ENCODE measurements at places on chromosomes 3 and 15.

GRCh38 chr3:111712294-111713167, 117.4 kb upstream of the ZBED2 start:
- H3K27ac ChIP-seq = no peak overlapping the region
- H3K27me3 ChIP-seq = no peaks in the 10 kb centered on the region
- peaks cover 13% of the 10 kb centered on the region for H3K4me1 ChIP-seq
- H3K4me3 ChIP-seq = no peak overlapping the region
- no peaks in the 10 kb centered on the region for H3K36me3 ChIP-seq
- no peak for DNase-seq

GRCh38 chr3:149342413-149343380, 9.3 kb upstream of the TM4SF18 start:
- H3K27ac ChIP-seq = no peak overlapping the region
- DNase-seq = no peak
- H3K4me3 ChIP-seq = no peak overlapping the region
- H3K36me3 ChIP-seq = no peaks in the 10 kb centered on the region
- no peaks in the 10 kb centered on the region for H3K27me3 ChIP-seq

DNA sequence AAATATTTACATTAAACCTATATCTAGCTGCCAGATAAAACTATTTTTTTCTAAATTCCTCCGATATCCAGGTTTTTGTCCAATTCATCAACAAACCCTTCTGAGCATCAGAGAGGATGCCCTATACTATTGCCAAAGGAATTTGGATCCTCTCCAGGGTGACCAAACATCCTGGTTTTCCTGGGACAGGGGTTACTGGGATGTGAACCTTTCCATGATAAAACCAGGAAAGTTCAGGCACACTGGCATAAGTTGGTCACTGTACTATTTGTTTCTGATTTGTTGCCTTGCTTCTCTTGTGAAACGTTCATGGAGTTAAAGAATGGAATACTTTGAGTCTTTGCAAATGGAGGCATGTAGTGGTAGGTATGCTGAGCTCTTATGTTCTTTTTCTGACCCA, 63.5 kb downstream of the TLNRD1 start:
- H3K27me3 ChIP-seq = no peaks in the 10 kb centered on the region
- peaks cover 16% of the 10 kb centered on the region for H3K4me1 ChIP-seq
- DNase-seq = no peak
- no peaks in the 10 kb centered on the region for H3K36me3 ChIP-seq

DNA sequence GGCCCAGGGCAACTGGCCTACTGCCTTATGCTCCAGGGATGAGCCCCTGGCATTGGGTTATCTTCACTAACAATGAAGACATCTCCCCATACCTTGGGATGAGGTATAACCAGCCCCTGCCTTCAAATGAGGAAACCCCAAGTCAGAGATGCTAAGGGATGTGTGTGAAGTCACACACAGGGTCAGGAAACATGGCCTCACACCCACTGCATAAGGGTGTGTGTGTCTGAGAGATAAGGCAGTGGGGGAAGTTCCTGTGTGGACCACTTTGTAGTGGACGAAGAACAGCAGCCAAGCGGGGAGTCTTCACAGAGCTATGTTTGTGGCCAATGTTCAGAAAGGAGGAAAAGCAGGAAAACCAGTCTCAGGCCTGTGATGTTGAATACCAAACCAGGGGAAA, 10.5 kb downstream of the ELP6 start:
- H3K36me3 ChIP-seq = peaks cover 29% of the 10 kb centered on the region
- DNase-seq = peak; percentile 32
- H3K4me1 ChIP-seq = peaks cover 29% of the 10 kb centered on the region
- H3K27ac ChIP-seq = peak overlapping the region; percentile 89
- peaks cover 1% of the 10 kb centered on the region for H3K27me3 ChIP-seq

DNA sequence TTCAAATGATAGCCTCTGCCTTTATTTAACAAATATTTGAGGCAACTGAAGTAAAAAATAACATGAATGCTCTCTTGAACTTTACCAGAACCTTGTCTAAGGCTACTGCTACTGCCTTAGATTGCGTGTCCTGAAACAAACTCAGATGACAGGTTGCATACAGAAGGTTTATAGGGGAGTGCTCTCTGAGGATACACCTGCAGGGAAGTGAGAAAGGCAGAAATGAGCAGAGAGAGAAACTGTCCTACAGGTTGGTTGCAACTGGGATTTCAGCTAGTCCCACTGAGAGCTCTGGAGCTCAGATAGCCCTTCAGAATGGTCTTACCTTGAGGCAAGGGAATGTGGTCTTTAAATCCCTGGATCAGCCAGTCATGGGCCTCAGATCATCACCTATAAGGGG, 165.5 kb downstream of the IL5RA start:
- H3K27ac ChIP-seq = no peak overlapping the region
- no peaks in the 10 kb centered on the region for H3K4me1 ChIP-seq
- no peak for DNase-seq
- H3K36me3 ChIP-seq = no peaks in the 10 kb centered on the region
- H3K4me3 ChIP-seq = no peak overlapping the region
- H3K27me3 ChIP-seq = peaks cover 1% of the 10 kb centered on the region

- no peak overlapping the region for H3K4me3 ChIP-seq
- no peaks in the 10 kb centered on the region for H3K4me1 ChIP-seq
- peak; percentile 73 for DNase-seq
- H3K36me3 ChIP-seq = no peaks in the 10 kb centered on the region
These were observed 36.8 kb upstream of the KLHL25 start for GRCh38 chr15:85831415-85832113.

DNA sequence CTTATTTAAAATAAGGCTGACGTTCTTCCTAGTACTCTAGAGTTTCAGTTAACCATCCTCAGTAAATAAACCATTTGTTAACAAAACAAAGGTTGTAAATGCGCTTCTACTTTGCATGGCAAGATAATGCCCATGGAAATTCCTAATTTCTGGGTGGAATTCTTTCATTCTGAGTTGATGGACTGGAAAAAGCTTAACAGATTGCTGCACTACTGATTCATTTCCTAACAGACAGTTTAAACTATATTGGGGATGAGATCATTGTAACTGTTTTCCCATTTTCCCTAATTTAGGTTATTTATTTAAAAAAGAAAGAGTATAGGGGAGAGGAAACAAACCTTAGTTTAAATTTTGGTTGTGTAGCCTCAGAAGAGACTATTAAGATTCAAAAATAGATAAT, 342.2 kb downstream of the NLGN1 start:
- H3K4me1 ChIP-seq = peaks cover 11% of the 10 kb centered on the region
- no peak overlapping the region for H3K27ac ChIP-seq
- H3K36me3 ChIP-seq = no peaks in the 10 kb centered on the region
- no peak overlapping the region for H3K4me3 ChIP-seq

DNA sequence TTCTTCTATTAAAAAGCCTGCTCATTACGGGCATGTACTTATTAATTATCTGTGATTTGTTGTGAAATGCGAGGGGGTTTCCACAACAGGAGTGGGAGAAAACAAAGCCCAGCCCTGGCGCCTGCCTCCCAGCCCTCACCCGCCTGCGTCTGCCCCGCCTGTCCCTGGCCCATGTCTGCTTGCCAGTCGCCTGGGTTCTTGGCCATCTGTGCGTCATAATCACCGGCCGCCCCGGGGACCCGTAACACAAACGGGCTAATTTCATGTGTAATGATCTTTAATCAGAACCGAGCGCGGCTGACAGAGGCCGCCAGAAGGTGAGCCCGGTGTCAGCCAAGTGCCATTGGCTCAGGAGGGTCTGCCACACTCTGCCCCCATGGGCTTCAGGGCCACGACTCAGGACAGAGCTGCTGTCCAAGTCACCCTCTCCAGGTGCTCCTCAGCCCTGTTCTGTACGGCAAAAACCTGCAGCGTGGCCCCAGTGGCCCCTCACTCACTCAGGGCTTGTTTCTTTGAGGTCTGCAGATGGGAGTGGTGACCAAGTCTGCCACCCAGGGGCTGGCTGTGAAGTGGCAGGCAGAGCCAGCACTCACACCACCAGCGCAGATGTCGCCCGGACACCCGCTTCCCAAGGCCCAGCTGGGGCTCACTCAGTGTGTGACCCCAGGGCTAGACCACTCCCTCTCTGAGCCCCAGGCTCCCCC, 28.8 kb upstream of the TMEM115 start:
- no peak overlapping the region for H3K4me3 ChIP-seq
- peaks cover 4% of the 10 kb centered on the region for H3K36me3 ChIP-seq
- no peak overlapping the region for H3K27ac ChIP-seq
- DNase-seq = peak; percentile 45
- H3K27me3 ChIP-seq = peaks cover 2% of the 10 kb centered on the region

GRCh38 chr15:65829130-65829764, 37.2 kb upstream of the DENND4A start:
- peaks cover 3% of the 10 kb centered on the region for H3K27me3 ChIP-seq
- no peak overlapping the region for H3K4me3 ChIP-seq
- H3K27ac ChIP-seq = peak overlapping the region; percentile 65
- no peaks in the 10 kb centered on the region for H3K36me3 ChIP-seq
- no peak for DNase-seq

DNA sequence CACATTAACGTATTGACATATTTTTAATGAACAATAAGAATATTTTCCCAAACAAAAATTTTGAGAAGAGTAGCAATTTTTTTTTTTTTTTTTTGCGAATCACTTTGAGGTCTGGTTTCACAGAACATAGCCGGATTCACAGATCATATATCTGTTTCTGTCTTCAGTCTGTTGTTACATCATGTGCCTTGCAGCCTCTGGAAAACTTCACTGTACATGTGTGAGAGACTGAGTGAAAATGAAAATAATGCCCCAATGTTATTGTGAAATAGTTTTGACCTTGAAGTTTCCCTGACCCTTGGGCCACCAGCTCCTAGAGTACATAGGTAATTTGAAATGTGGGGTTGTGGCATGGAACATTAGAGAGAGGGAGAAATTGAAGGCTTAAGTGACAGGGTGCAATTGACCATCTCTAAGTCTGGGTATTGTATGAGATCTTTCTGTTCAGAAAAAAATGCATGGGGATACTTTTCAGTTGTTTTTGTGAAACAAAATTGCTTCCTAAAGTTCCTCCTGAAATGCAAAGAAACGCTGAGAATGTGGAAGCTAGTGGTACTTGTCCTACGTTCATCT, 14.0 kb downstream of the ITPR1 start:
- peaks cover 20% of the 10 kb centered on the region for H3K4me1 ChIP-seq
- peaks cover 5% of the 10 kb centered on the region for H3K36me3 ChIP-seq
- H3K27ac ChIP-seq = no peak overlapping the region
- no peak for DNase-seq
- H3K4me3 ChIP-seq = no peak overlapping the region

DNA sequence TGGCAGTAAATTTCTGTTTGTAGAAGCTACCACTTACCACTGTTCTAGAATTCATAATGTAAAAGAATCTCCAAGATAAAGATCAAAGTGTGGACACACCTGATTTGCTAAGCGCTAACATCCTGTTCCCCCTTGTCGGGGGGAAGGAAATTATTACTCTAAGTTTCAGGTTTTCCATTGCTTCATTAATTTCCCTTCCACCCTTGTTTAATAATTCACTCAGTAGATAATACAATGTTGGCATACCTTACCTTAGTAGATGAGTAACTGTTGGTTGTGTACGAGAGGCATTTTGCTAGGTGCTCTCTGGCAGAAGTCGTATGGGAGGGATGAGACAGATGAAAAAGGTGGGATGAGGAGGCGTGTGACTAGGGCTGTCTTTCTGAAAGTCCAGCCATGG, 641.2 kb upstream of the ARRDC4 start:
- no peak for DNase-seq
- no peaks in the 10 kb centered on the region for H3K36me3 ChIP-seq
- H3K4me3 ChIP-seq = no peak overlapping the region

DNA sequence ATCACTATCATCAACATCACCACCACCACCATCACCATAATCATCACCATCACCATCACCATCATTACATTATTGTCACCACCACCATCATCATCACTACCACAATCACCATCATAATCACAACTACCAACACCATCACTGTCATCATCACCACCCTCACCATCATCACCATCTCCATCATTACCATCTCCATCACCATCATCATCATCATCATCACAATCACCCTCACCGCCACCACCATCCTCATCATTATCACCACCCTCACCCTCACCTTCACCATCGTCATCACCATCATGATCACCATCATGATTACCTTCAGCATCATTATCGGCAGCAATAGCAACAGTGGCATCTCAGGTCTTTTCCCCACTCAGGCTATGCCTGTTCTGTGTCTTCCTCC, 42.9 kb upstream of the ACTC1 start:
- H3K4me3 ChIP-seq = no peak overlapping the region
- no peaks in the 10 kb centered on the region for H3K27me3 ChIP-seq
- no peak overlapping the region for H3K27ac ChIP-seq
- H3K36me3 ChIP-seq = no peaks in the 10 kb centered on the region
- DNase-seq = no peak
- H3K4me1 ChIP-seq = no peaks in the 10 kb centered on the region

- no peak overlapping the region for H3K4me3 ChIP-seq
- no peaks in the 10 kb centered on the region for H3K36me3 ChIP-seq
- H3K4me1 ChIP-seq = peaks cover 14% of the 10 kb centered on the region
- peak; percentile 38 for DNase-seq
These were observed 28.8 kb downstream of the KNG1 start for GRCh38 chr3:186746008-186746407.

- no peak for DNase-seq
- H3K4me1 ChIP-seq = peaks cover 32% of the 10 kb centered on the region
- no peak within 1 kb of the TSS for H3K27ac ChIP-seq
- H3K36me3 ChIP-seq = peaks cover 6% of the 10 kb centered on the region
These were observed at the start of gene ISLR2 for GRCh38 chr15:74130155-74130848. TSS of gene ISLR2 (plus strand) at chr15:74130586. CDS start at chr15:74132755, 2,169 bp downstream.

GRCh38 chr3:128133273-128133883, 9.8 kb upstream of the RUVBL1 start:
- H3K36me3 ChIP-seq = peaks cover 3% of the 10 kb centered on the region
- H3K27me3 ChIP-seq = no peaks in the 10 kb centered on the region
- peaks cover 3% of the 10 kb centered on the region for H3K4me1 ChIP-seq
- DNase-seq = peak; percentile 54
- no peak overlapping the region for H3K27ac ChIP-seq

- no peak overlapping the region for H3K27ac ChIP-seq
- H3K36me3 ChIP-seq = peaks cover 18% of the 10 kb centered on the region
- H3K4me3 ChIP-seq = no peak overlapping the region
- H3K4me1 ChIP-seq = peaks cover 15% of the 10 kb centered on the region
- H3K27me3 ChIP-seq = no peaks in the 10 kb centered on the region
These were observed 572.6 kb downstream of the FOXP1 start for GRCh38 chr3:71010726-71011455.

DNA sequence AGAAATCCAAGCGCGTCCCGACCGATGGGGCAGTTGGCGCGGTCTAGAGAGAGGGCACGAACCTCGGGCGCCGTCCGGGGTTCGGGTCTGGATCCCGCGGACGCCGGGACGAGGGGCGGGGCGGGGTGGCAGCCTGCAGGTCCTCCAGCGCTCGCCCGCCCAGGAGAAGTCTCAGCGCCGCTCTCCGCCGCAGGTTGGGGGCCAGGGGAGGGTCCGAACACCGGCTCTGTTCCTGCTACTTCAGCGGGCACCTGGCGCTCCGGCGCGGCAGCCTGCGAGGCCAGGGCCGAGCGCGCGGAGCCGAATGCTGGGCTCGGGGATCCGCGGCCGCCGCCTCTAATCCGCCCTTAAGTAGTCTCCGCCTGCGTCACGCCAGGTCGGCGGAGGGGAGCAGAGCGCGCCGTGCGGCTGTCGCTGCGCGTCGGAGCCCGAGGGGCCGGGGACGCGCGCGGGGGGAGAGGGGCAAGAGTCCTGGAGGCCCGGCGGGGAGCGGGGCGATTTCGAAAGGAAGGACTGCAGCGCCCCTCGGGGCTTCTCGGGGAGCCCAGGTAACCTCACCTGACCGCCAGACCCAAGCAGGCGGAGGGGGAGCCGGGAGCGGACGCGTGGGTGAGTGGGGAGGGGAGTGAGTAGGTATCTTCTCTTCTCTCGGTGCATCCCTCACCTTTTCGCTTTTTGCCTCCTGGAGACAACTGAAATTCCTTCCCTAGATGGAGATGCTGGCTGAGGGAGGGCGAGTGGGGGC, at the start of gene GJD2:
Gene GJD2 (minus strand): TSS at position 325 of the 745 bp plus-strand sequence. CDS start 510 bp downstream, outside the sequence.
- peak; percentile 11 for DNase-seq
- no peak within 1 kb of the TSS for H3K27ac ChIP-seq
- H3K27me3 ChIP-seq = peaks cover 2% of the 10 kb centered on the region
- no peaks in the 10 kb centered on the region for H3K36me3 ChIP-seq

GRCh38 chr3:169002689-169003088, 660.8 kb downstream of the MECOM start:
- no peaks in the 10 kb centered on the region for H3K36me3 ChIP-seq
- no peak overlapping the region for H3K4me3 ChIP-seq
